ENCODE measurements at places on chromosomes 11 and 22.

DNA sequence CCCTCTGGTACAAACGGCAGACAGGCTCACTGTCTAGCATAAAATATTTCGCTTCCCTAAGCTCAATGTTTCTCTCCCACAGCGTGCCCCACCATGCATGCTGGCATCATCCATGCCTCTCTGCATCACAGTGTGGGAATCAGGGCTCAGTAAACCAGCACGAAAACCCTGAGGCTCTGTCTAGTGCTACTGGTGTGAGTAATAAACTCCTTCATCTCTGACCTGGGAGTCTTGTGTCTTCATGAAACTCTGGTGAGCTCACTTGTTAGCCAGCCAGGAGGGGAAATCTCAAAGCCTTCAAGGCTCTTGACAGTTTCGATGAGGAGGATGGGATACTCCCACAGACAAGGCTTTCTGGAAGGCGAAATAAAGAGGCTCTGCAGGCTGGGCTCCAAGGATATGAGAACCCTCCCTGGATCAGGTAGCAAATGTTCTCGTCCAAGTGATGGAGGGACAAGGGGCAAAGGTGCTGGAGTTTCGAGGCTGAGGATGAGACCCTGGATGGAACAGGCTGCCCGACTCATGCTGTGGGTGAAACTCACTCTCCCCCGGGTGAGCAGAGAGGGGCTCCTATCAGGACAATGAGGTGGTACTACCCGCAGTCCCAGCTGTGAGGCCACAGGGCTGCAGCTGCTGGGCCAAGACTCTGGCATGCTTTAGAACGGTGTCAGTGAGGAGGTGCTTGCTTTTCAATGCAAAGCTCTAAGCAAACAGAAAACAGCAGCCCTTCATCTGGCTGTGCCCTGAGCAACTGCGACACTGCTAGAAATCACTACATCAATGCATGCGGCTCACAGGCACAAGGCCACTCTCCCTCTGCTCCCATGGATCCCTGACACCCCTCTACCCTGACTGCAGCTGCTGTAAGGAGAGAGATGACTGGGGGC is 69.3 kb downstream of the SHANK2 start:
- no peak for DNase-seq

- no peak for DNase-seq
These were observed 54.0 kb upstream of the CCDC188 start for GRCh38 chr22:20204806-20205205.

DNA sequence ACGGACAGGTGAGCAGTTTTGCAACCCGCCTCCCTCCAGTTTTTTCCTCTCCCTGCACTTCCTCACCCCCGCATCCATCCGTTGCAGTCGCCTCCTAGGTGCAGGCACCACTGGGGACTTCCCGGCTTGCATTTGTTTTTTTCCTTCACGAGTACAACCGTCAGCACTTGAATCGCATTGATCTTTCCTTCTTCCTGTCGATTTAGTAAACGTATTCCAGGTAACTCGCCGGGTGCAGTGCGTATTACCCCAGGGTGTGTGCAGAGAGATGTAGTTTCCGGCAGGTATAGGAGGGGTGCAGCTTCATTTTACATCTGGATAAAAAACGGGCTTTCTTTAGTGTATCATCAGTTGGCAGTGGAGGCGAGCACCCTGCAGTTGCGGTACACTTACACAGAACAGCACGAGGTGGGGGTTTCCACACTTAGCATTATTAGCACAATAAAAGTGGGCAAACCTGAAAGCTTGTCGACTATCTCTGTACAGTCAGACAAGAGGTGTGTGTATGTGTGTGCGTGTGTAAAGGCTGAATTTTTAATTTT is at the start of gene SORL1-AS1:
SORL1-AS1 (minus strand) TSS at position 359 of the 542 bp plus-strand sequence.
- DNase-seq, result peak; percentile 35

DNA sequence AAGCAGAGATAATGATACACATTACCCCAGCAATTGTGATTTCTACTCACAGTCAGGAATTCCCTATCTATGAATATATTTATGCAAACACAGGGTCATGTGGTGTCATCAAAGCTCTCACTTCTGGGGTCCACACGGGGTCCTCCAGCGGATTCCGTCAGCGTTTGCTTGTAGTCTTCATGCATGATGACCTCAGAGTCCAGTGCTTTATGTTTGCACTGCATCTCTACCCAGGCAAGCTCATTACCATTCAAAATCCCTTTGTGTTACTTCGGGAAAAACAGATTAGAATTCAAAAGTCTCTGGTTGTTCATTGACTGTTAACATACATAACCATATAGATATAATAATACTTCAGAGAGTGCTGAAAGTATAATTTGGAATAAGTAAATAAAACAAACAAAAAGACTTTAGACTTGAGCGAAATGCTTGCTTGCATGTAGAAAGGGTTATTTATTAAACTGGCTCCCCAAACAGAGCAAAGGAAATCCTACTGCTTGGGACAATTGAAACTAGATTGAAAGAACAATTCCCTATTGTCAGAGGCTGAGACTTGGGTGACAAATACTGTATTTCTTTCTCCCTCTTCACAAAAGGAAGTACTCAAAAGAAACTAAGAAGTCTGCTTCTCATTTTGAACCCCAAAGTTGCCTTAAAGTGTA is 423.1 kb downstream of the ETS1 start:
- DNase-seq, result no peak

DNA sequence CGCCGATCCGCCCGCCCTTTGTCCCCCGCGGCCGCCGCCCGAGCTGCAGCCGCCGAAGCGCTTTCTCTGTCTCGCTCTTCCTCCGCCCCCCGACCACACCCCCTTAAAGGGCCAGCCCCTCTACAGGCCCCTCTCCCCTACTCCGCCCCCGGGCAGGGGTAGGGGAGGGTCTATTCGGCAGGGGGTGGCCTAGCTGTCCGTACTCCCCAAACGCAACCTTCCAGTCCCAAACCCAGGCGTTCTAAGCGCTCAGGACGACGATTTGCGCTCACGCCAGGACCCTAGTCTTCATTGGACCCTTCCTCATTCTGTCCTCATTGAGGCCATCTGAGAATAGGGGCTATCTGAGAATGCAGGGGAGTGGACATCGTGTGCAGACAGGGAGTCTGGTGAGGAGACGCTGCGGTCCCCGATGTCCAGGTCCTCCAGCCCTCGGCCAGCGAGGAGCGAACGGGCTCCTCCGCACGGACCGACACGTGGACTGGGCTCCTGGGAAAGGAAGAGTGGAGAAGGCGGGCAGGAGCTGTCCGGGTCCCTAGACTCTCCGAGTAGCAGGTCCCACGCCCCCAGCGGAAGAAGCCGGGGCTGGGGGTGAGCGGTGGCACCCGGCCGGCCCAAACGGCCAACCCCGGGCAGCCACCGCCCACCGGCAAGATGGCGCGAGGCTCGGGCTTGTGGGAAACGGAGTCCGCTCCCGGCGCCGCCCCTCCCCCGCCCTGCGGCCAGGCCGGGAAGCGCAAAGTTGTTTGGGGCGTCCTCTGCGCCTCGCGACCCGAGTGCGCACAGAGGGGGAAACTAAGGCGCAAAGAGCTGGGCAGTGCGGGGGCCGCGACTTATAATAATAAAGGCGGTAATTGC is at the start of gene PPP1R14B:
PPP1R14B (minus strand) TSS at position 73 of the 858 bp plus-strand sequence. CDS start 270 bp downstream, outside the sequence.
- DNase-seq, result peak; percentile 59

GRCh38 chr11:134120143-134120850 is 51.4 kb downstream of the JAM3 start:
- no peak for DNase-seq

DNA sequence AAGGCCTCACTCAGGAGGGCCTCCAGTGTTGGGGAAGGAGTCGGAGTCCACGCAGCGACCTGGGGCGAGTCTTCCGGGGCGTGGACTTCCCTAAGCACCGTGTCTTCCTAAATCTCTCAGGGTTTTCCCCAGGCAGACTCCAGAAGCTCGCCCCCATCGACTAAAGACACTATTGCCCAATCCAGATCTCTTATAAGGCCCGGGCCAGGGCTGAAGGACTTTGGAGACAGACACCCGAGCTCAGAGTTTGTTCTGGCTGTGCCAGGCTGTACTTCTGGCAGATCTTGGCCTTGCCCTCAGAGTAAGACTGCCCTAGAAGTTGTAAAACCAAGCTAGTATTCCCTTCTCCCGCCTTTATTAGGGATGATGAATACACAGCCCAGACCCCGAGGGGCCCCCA is 191.4 kb downstream of the BUD13 start:
- no peak for DNase-seq
